Occipital lobe (tissue), 3 donors: ENCODE measurements at places on chromosomes 1 and 21. TPM values are rescaled to one million over a fixed set of nuclear protein-coding genes. Genes with fewer than 3 reads are reported as not detected.

- DNase-seq, result no peak
These were observed 409.6 kb upstream of the ZRANB2 start for GRCh38 chr1:71490432-71490831.

- no peak for DNase-seq
These were observed 46.0 kb downstream of the NUF2 start for GRCh38 chr1:163367721-163368120.

DNA sequence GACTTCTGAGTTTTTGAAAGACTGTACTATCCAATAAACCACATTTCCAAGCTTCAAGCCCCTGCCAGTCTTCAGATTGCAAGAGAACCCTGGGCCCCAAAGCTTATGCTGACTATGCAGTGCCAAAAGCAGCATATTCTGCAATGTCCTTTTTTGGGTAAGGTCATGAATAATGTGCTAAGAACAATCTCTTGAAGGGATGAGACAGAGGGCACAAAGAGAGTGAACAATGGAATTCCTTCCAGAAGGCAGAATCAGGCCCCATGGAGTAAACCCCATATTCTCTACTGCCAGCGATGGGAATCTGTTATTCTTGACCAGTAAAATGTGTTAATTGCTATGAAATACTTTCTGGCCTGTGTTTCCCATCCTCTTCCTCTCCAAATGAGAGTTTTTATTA lies 190.4 kb downstream of the RGS7 start:
- no peak for DNase-seq

S100B gene
- 6.9 TPM for total RNA-seq

DNA sequence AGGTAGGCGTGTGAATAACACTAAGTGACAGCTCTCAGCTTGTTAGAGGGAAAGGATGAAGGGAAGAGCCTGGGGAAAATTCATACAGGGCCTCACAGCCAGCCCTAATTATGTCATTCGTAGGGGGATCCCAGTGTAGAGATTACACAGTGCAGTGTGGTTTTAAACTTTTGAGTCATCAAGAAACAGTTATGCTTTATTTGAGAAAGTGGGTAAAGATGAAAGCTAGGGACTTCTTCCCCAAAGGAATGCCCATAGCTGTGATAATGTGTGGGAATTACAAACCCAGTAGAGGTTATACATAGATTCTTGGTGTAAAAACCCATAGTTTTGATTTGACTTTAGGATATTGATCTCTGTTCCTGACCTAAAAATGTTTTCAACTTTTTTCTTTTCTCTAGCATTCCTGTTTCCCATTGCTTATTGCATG lies 1.9 kb downstream of the TTF2 start:
- DNase-seq, result no peak

TEX38 gene
- not detected for total RNA-seq
